CD8-positive, alpha-beta memory T cell (primary cell): ENCODE measurements at places on chromosomes 5 and 9.

GRCh38 chr5:169641253-169641652, 4.2 kb downstream of the DOCK2 start:
- DNase-seq: no peak

- DNase-seq: no peak
Measured at GRCh38 chr9:69593756-69594155, 78.4 kb downstream of the APBA1 start.

- DNase-seq: no peak
Measured at GRCh38 chr9:107542411-107543157, 53.0 kb upstream of the KLF4 start.

- DNase-seq: no peak
Measured at GRCh38 chr5:23372177-23372576, 135.2 kb upstream of the PRDM9 start.

GRCh38 chr5:133701871-133702270, 89.5 kb upstream of the FSTL4 start:
- no peak for DNase-seq

- no peak for DNase-seq
Measured at GRCh38 chr5:174175716-174176268, 130.3 kb downstream of the NSG2 start.

- DNase-seq: no peak
Measured at GRCh38 chr9:69421908-69422801, 97.1 kb downstream of the ENTREP1 start.

DNA sequence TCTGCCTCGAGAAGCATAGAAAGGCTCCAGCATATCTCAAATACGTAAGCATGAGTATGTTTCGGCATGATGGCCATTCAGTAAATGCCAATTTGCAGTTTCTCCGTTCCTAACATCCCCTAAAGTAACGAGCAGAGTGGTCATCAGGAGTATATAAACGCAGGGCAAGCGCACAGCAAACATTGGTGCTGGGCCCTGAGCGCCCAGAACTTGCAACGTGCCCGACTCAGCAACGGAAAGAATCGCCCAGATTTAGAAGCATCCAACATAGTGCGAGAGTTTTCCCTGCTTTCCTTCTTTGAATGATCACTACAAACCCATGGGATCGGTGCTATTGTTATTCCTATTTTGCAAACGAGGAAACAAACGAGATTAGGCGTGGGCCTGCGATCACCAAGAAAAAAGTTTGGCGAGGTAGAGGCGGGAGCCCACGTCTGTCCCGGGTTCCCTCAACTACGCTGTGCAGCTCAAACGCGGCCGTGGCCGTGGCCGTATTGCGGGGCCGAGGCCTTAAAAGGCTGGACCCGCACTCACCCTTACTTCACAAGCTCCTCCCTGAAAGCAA, 505 bp downstream of the RPS14 start:
- DNase-seq: no peak

- DNase-seq: no peak
Measured at GRCh38 chr9:1202512-1203280, 152.5 kb downstream of the DMRT2 start.

DNA sequence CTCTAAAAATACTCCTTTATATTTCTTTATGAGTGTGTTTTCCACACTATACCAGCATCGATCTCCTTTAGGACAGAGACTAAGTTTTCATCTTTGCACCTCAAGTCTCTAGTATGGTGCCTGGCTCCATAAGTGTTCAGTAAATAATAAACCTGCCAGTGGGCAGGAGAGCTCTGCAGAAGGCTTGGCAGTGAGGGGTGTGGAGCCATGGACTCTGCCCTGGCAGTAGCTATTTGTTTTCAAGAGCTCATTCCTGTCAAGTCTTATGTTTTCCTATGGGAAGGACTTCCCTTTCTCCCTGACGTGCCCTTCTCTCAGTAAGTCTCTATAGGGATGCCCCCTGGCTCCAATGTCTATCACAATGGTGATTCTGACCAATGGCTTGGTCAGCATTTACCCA, 252.2 kb downstream of the PIK3R1 start:
- DNase-seq: no peak
